ENCODE measurements at places on chromosomes 5 and 9.

DNA sequence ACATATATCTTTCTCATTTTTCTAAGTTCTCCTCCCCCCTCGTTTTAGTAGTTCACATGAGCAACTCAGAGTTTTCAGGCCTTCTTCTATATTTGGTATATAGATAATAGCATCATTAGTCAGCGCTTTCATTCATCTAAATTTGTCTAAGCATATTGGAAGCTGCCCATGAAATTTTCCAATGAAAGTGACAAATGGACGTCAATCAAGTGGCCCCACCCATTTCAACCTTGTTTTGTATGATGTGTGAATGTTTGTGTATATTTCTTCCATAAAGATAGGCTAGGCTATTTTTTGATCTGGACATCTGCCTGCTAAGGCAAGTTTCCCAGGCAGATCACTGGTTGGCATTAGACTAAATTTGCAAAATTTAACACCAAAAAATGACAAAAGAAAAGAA lies 104.0 kb upstream of the SSBP2 start:
- DNase-seq: no peak

- no peak for DNase-seq
Measured at GRCh38 chr9:79984429-79985067, 412.8 kb downstream of the TLE4 start.

DNA sequence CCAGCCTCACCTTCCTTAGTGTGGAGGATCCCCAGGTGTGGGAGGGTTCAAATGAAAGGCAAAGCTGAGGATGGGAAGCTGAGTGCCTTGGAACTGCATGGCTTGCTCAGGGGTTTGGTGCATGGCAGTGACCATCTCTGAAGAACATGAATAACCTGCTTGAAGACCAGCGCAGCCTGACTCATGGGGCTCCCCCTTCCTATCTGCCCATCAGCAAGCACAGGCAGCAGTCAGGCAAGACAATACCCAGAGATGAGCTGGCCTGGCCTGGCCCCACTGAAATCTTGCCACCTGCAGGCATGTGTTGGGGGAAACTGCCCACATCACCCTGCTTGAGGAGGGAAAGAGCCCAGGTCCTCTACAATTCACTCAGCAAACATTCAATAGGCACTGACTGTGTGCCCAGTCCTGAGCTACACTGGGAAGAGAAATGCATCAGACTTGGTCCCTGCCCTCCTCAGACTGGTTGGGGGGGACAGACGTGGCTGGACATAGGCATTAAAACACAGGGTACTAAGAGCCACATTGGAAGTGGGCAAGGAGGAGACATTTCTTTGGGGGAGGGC lies 105.0 kb upstream of the ALDH1B1 start:
- DNase-seq: no peak

DNA sequence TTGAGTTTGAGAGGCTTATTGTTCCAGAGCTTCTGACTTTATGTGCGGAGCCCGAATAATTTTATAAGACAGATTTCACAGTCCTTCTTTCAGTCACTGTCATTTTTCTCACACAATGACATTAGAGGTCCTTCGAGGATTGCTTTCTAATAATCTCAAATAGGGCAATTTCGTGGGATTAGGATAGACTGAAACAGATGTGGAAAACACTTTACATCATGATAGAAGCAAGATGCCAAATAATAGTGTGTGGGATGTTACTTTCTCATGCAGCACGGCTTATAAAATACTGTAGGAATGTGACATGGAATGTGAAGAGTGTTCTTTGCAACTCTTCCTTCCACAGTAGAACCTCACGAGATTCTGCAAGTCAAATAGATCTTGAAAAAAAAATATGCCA lies 451.3 kb downstream of the SEMA5A start:
- DNase-seq: peak; percentile 36

DNA sequence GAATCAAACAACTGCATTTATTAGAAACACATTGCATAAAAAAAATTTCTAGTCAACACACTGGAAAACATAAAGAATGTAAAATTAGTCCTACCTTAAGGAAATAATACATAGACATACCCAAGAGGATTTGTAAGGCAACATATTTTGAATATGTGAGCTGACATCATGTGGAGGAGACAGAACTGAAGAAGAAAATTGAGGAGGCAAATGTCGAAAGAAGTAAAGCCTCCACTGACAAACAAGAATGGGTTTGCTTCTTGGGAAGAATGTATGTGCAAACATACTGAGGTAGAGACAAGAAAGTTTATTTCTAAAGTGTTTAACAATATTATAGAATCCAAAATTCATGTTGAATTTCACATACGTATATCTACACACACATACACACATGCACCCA lies 363.0 kb upstream of the PDE4D start:
- no peak for DNase-seq

- DNase-seq: no peak
Measured at GRCh38 chr5:43947935-43948334, 345.0 kb downstream of the NNT start.

- no peak for DNase-seq
Measured at GRCh38 chr5:97436405-97436804, 253.4 kb upstream of the RIOK2 start.

DNA sequence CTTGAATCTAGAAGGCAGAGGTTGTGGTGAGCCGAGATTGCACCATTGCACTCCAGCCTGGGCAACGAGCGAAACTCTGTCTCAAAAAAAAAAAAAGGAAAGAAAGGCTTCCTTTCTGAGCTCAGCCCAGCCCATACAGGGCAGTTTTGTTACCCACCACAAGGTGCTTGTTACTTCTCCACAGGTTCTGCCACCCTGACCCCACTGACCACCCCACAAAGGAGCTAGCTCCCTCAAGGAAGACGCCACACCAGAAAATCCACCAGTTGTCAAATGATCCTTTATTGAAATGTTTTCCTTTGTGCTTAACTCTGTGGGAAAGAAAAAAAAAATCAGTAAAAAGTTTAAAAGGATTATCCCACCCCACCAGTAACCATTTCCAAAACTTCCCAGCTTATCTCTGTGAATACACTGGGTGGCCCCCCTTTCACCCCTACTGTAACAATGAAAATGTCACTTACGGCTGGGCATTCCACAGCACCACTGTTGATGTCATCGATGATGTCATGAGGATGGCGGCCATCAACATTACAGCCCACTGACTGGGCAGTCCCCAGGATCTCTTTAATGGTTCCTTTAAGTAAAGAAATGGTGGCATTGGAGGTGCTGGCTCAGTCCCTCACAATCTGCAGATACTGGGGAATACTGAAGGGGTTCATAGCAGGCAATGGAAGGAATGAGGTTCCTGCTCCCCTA lies 3.6 kb downstream of the RPL12 start:
- peak; percentile 41 for DNase-seq

DNA sequence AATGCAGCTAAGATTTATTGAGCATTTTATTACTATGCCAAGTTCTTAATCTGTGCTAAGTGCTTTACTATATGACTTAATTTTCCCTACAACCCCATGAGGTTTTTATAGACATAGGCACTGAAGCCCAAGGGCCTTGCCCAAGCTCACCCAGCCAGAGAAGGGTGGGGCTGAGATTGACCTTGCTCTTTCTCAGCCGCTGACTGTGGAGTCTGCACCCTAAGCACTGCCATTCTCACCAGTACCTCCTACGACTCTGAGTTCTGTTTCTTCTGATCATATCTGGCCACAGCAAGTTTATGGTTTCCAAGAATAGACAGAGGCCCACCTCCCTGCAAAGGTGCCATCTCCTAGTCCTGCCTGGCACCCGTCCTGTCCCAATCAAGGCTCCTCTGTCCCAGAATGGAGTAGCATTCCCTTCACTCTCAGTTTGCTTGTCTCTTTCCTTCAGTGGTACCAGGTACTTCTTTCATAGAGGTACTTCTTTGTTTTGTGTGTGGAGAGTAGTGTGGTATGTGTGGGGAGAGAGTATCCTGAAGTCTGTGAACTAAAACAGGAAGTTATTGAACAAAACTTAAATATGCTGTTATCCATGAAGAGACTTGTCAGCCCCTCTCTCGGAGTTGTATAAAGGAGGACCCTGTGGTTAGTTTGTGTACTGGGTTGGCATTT lies 42.6 kb downstream of the CSF1R start:
- peak; percentile 77 for DNase-seq

DNA sequence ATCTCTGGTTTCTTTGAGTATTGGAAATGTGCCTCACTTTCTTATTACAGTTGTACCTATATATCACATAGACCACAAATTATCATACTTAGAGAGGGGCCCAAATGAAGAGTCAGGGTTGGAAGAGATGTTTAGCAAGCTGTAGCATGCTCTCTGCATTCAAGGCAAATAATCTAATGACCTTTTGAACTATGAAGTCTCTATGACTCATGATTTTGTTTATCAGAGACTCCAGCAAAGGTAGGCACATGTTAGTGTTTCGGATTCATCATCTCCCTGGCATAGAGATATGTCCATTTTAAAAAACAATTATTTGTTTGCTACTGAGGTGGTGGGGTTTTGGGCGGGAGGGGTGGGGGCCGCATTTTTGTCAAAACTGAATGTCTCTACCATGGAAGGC lies 2000.1 kb downstream of the EFNA5 start:
- no peak for DNase-seq

GRCh38 chr9:81824802-81825730 lies 103.2 kb upstream of the SPATA31D4 start:
- peak; percentile 49 for DNase-seq

GRCh38 chr9:112955550-112955949 lies 56.4 kb downstream of the ZNF883 start:
- no peak for DNase-seq

DNA sequence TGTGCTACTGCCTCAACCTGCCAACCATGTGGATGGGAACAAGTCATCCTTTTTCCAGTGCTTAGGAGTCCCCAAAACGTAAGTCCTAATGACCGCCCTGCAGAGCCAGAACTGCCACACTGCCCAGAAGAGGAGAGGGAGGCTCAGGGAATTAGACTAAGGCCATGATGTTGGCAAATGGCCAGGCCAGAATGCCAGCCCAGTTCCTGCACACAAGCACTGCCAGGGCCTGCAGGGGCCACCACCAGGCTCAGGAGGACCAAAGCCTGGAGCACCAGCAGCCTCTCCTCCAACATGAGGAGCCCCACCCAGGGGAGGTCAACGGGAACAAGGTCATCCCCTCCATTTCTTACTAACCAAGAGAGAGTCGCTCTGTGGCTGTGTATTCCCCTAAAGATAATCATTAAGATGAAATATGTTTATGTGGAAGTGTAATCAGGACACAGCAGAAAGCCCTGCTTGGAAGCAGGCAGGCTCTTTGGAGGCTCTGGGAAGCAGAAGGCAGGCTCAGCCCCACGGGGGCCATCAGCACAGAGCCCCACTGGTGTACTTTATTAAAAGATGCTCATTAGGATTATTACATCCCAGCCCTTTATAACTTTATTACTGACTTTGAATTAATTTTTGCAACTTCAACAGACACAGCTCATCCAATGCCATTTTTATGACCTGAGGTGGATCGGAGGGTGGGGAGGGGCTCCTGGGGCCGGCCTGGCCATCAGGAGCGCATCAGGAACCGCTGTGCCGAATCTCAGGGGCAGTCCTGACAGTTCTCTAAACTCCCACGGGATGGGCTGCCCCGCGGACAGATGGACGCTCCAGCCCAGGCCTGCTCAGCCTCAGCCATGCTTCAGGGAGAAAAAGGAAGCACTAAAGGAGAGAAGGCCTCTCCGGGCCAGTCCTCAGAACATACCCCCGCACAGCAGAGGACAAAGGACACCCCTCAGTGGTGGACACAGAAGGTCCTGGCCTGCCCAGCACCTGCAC lies 127.0 kb downstream of the ADAMTS2 start:
- no peak for DNase-seq

GRCh38 chr9:135296735-135297455 lies 182.7 kb upstream of the PPP1R26 start:
- no peak for DNase-seq

GRCh38 chr9:36820392-36820861 lies 213.6 kb downstream of the PAX5 start:
- peak; percentile 39 for DNase-seq

- DNase-seq: peak; percentile 62
Measured at GRCh38 chr9:137672907-137673791, 54.3 kb downstream of the EHMT1 start.

DNA sequence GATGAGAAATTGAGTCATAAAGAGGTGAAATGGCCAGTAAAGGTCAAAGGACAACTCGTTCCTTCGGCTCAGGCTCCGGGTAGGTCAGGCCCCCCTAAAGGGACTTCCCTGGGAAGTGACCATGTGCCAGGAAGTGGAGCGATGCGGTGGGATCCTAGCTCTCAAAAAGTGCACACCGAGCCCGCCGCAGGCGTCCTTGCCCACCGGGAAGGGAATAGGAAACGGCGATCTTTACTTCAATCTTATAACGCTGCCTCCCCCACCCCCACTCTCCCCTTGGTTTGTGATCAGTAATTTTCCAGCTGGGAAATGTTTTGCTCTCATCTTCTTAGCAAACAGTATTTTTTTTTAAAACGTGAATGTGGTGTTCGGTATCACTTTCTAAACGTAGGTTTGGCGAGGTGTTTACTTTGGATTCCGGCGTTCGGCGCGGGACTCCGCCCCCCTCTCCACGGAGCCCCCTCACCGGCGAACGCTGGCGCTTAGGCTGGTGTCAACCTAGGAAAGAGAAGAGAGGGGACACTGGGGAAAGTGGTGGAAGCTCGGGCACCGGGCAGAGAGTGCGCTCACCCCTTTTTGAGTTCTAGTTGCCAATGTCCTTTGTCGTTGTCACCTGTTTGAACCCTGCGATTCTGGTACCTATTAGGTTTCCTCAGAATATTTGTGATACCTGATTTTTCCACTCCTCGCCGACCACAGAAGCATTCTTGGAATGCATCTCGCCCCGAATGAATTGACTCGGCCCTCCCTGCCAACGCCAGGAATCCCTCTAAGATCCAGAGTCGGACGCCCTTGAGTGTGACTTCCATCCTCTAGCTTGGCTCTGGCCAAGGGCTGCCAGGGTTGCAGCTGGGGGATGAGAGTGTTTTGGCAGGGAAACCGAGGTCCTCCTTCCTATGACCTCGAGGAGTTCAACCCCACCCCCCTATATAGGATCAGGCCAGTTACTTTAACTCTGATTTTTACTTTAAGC lies 1.8 kb upstream of the KLF4 start:
- DNase-seq: no peak

- DNase-seq: no peak
Measured at GRCh38 chr5:147167529-147167928, 67.3 kb upstream of the STK32A start.

DNA sequence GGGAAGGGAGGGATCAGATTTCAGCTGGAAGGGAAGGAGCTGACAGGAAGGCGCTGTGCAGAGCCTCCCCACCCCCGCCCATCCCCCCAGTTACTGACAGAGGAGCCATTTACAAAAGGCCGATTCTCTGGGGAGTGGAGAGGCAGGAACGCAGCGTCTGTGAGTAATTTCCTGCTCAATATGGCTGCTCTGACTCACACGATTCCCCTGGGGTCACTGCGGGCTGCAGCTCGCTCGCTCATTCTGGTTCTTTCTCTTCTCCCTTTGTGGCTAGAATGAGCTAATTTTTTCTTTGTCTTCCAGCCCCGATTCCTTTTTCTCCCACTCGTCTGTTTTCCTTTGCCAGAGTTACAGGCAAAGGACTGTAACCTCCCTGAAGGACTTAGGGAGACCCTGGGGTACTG lies 28.8 kb downstream of the PTPA start:
- DNase-seq: peak; percentile 100

GRCh38 chr9:6973762-6974161 lies 216.0 kb downstream of the KDM4C start:
- DNase-seq: no peak

All from fibroblast of skin of right biceps (primary cell).